Stimulated activated CD8-positive, alpha-beta memory T cell treated with anti-CD3 and anti-CD28 coated beads, Interleukin-4, amount 100 ng/mL, for 24 hours (primary cell): ENCODE measurements at places on chromosomes 6 and 20.

- DNase-seq: no peak
Measured at GRCh38 chr20:43787937-43788336, 61.1 kb upstream of the GTSF1L start.

DNA sequence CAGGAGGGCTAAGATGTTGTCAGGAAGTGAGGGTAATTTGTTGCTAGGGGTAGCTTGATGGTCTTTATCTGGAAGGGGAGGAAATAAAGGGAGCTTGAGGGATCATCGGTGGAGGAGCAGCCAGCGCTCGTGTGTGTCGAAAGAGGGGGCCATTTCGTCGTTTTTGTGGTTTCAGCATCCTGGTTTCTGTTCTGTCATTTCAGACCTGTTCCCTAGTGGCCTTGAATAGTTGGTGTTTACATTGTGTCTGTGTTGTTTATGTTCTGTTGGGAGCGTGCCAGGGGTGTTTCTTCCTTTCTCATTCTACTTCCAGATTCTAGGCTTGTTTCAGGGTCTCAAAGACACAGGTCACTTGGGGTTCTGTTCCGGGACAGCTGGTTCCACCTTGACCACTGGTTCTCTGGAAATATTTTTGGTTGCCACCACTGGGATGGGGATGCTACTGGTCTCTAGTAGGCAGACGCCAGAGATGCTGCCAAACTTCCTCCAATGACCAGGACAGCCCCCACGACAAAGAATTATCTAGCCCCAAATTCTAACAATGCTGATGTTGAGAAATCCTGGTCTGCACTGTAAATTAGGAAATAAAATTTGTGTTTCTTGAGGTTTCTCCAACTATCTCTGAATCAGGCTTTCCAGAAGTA is 113.9 kb upstream of the NAA20 start:
- no peak for DNase-seq

DNA sequence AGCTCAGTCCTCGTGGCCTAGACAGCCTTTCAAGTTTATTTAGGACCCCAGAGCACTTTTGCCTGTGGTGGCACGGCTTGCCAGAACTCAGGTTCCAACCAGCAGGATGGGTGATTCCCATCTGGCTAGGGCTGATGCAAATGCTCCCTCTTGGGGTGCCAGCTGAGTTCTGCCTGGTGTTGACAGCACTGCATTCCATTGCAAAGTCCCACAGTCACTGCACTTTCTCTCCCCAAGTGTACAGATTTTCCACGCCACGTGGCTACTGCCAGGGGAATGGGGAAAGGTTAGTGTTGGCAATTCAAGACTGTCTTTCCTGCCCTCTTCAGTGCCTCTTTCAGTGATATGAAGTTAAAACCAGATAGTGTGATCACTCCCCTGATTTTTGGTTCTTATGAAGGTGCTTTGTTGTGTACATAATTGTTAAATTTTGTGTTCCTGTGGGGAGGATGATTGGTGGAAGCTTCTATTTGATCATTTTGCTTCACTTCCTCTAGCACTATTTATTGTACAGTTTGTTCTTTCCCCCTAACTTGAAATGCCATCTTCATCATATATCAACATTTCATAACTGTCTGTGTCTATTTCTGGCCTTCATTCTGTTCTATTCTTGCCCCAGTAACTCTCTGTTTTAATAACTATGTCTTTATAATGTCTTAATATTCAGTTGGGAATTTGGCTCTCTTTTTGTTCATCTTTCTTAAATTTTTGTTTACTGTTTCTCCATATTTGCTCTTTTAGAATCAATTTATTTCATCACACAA is 86.2 kb downstream of the CFAP61 start:
- DNase-seq: no peak

DNA sequence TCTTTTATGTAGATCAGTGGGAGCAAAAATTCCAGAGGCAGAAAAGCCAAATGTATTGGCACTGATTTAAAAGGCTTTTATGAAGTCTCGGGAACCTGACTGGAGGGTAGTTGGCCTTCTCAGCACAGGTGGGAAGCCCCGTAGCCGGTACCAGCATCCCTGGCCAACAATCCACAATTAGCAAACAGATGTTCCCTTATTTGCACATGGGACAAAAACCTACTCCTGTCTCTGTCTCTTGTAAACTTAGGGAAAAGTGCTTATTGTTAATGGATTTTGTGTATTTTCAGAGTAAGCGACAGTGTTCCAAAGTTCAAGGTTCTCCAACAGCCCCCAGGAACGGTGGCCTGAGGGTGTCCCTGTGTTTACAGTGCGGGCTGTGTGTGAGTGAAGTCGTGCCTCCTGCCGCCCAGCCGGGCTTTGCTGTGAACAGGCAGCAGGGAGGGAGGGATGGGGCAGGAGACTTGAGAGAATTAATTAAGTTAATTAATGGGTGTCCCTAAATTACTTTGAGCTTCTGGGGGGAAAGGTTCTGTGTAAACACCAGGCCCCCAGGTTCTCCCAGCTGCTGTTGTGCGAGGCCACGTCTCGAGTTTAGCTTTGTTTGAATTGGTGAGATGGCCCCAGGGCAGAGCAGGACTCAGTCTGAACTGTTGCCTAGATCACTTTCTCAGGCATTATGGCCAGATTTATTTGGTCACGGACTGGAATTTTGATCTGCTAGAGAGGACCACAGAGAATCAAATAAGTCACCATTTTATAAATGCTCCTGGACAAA is 3.9 kb downstream of the SYNJ2 start:
- no peak for DNase-seq

DNA sequence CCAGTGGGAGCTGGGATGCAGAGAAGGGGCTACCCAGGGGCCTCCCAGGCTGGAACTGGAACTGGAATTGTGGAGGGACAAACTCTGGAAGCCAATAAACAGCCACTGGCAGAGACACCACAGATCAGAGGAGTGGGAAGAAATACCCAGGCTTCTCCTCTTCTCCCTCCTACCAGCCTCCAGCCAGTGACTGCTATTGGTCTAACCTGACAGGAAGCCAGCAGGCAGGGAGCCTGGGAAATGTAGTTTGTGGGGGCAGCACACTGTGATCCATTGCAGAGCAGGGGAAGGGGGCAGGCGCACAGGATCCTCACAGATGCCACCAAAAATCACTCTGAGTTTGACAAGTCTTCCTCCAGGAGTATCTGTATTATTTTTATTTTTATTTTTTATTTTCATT is 12.1 kb upstream of the MLN start:
- no peak for DNase-seq

GRCh38 chr20:57938158-57939108 is 228.6 kb upstream of the PMEPA1 start:
- DNase-seq: no peak

DNA sequence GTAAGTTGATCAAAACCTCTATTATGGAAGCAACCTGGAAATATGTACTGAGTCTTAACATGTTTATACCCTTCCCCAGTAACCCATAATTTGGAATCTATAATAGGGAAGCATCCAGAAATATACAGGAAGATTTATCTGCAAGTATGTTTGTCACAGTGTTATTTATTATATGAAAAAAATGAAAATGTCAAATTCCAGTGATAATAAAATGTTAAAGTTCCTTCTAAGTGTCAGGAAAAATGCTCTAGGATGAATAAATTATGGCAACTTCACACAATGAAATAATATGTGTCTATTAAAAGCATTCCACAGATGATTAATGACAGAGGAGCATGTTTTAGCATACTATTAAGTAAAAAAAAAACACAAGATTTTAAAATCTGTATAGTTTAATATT is 237.7 kb upstream of the PRND start:
- DNase-seq: no peak

- no peak for DNase-seq
Measured at GRCh38 chr20:1436263-1436662, 30.4 kb downstream of the NSFL1C start.

GRCh38 chr6:15023448-15023847 is 222.4 kb upstream of the JARID2 start:
- peak; percentile 46 for DNase-seq
